ENCODE measurements at places on chromosomes 1 and 21.

- no peak for DNase-seq
Observed at GRCh38 chr1:26225033-26225831, 8.8 kb upstream of the CEP85 start.

DNA sequence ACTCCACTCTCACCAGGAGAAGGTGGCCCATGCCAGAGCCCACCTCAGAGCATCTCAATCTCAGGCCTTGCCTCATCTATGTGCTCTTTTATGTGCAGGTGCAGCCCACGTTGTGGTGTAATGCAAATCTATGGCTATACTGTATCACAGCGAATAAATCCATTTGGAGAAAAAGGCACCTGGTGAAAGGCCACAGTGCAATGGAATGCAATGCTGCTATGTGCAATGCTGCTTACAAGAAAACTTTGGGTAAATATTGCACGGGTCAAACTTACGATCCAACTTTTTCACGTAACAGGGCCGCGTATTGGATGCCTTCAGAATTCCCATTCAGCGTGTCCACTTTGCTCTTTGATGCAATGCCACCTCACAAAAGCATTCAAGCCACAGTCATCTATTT lies 13.5 kb downstream of the ZBTB18 start:
- DNase-seq, result no peak

DNA sequence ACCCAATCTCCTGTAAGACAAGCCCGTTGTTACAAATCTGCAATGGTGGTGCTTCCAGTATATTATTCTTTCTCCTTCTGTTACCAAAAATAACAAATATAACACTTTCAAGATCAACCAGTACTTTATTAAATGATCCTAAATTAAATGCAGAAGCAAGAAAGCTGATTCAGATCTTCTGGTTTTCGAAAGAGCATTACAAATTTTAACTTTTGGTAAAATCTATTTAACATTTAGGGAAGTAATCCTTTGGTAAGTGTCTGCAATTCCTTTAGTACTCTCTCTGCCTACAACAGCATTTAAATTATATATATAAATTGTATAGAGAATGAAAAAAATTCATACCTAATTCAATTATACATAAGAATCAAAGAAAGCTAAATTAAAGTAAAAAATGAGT lies 198.6 kb upstream of the HMCN1 start:
- no peak for DNase-seq

DNA sequence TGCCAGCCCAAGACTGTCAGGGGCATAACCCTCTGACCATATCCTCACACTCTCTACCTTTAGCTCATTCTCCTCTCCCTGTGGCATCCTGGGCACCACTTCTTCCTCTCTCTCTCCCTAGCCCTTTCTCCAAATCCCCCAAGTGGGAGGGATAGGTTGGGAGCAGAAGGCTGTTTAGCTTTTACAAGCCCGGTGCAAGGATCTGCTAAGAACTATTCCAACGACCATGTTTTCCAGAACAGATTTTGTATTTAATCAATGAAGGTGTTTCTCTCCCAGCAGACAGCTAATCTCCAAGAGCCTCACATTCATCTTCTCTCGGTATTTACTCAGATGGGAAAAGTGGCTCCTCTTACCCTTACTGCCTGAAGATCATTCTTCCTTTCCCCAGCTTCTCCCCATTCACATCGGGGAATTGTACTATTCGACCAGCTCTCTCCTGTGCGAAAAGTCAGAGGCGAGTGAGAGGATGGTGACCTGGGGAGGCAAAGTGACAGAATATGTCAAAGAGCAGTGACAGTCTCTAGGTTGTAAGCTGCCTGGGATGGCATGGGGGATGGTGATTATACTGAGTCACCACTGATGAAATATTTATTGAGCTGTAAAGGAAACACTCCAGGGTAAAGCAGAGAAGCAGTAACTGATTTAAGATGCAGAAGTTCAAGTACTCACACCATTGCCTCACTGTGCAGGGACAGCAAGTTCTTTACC lies 47.0 kb upstream of the RBM15 start:
- DNase-seq, result no peak

DNA sequence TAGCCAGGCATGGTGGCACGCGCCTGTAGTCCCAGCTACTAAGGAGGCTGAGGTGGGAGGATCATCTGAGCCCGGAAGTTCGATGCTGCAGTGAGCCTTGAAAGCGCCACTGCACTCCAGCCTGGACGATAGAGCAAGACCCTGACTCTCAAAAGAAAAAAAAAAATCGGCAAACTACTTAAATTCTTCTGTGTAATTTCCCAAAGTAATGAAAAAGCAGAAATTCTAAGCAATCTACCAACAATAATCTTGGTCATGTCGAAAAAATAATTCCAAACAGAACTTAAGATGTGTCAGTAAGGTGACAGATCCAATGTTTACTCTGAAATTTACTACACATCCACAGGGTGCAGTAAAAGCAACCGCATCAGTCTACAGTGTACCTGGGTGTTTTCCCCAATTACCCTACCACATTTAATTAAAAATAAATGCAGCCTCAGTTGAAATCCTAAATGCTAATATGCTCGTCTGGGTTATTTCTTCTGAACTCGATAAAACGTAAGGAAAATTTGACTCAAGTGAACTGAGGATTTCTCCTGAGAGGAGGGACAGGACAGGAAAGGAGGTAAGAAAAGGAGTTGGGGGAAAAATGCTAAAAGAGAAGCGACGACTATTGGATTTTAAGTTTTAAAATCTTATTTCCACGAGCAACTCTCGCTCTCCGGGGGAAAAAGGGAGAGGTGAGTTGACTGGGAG lies 801 bp downstream of the EPRS1 start:
- no peak for DNase-seq

- no peak for DNase-seq
Observed at GRCh38 chr21:45980271-45980670, 1.3 kb upstream of the COL6A1 start.

DNA sequence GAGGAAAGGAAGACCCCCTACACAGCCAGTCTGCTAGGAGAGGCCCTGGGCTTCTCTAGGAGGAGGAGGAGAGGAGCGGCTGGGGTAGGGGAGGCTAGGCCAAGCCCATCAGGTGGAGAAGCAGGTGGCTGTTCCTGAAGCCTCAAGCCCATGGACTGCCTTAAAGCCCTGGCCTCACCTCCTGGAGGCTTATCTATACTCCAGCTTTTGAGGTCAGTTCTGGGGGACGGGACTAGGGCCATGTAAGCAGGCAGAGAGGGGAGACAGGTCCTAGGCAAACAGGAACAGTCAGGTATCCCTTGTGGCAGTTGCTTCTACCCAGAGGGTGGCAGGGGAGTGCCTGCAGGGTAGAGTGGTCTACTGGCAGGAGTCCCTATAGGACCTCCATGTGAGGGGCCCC lies 40.6 kb downstream of the KCNC4 start:
- DNase-seq, result no peak

DNA sequence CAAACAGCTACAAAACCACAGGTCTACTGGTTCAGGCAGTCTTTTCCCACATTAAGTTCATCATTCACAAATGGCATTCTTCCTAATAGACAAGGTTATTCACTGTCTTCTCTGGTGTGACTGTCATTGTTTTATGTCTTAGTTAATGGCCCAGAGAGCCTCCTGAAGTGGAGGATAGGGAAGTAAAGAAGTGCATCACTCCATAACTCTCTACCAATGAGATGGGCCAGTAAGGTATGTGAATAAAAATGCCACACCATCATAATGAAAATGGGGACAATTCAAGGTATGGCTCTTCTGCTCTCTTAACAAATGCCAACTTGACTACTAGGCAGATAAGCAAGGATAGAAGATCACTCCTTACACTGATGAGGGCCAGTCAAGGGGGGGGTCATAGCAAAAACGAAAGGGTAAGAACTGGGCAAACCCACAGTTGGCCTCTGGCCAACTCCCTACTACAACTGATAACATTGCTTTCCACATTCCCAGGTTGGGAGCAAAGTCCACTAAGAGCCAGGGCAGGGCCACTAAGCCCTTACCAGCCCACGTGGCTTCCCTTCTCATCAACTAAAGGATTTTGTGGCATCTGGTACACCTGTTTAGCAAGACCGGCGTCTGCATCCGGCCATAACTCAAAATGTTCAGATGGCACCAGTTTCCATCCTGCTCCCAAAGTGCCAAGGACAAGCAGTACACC lies 10.0 kb downstream of the PABPC4 start:
- no peak for DNase-seq

- no peak for DNase-seq
Observed at GRCh38 chr1:184854496-184855140, 100.0 kb upstream of the EDEM3 start.

- no peak for DNase-seq
Observed at GRCh38 chr1:53517821-53518352, 58.7 kb downstream of the DMRTB1 start.

GRCh38 chr1:167499106-167499505 lies 19.2 kb downstream of the CD247 start:
- DNase-seq, result no peak

DNA sequence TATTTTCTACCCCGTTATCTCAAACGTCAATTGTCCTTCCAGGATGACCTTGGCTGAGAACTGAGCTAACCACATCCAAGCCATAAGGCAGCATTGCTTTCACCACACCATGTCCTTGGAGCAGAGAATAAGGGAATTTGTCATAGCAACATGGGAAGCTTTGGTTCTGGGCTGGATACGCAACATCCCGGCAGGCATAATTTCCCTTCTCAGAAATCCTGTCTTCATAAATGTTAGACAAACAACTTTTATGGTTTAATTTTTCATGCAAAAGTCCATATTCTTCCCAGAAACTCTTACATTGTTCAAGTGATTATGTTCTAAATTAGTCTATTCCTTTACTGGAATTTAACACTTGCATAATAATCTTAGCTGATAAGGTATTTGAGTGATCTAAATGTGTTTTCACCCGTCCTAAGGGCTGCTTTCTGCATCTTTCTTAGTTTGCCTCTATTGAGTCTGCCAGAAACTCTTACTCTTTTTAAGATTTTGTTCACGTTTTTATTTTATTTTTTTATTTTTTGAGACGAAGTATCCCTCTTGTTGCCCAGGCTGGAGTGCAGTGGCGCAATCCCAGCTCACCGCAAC lies 51.8 kb downstream of the KCNJ15 start:
- DNase-seq, result no peak

DNA sequence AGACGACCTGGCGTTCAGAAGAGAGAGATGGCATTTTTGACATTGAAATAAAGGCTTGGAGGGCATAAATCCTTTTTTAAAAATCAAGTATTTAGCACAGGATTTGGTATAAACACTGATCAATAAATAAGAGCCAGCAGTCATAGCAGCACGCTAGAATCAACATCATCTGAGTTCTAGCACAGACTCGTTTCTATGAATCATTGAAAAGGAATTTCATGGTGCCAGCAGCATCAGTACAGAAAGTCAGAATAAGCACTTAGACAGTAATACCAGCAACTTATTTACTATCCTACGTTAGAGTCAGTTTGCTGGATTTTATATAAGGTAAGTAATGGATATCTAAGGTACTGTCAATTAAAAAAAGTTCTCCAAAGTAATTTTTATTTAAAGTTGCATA lies 119.3 kb downstream of the HLCS start:
- DNase-seq, result no peak

GRCh38 chr1:48627486-48627885 lies 149.2 kb downstream of the BEND5 start:
- no peak for DNase-seq

GRCh38 chr1:118773656-118774055 lies 214.5 kb downstream of the TBX15 start:
- no peak for DNase-seq

- no peak for DNase-seq
Observed at GRCh38 chr1:183814121-183814681, 9.3 kb downstream of the RGL1 start.

DNA sequence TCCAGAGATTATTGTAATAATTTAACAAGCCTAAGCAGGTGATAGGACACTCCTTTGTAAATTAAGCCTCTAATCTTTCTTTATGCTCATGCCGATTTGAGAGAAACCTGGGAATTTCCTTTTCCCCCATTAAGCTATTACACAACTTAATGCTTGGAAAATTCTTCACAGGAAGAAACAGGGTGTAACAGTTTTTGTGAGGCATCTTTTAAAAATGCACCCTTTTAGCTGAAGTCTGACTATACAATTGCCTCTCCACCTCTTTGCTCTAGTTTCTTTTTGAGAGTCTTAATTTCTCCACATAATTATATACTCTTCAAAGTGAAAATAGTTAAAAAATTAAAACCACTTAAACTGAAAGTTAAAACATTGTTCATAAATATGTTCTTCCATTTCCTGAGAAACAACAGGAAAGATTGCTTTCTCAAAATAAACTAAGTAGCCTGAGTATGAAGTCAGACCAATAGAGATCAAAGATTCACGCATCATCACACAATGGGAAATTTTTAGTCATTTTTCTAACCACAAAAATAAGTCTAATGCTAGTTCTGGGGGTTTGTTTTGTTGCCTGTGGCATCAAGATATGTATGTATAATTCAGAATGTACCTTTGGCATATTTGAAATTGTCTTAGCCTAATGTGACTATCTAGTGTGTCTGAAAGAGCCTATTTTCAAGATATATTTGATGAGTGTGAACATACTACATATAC lies 34.7 kb downstream of the LRRC8D start:
- DNase-seq, result no peak

- no peak for DNase-seq
Observed at GRCh38 chr1:174723816-174724215, 275.9 kb upstream of the CACYBP start.

DNA sequence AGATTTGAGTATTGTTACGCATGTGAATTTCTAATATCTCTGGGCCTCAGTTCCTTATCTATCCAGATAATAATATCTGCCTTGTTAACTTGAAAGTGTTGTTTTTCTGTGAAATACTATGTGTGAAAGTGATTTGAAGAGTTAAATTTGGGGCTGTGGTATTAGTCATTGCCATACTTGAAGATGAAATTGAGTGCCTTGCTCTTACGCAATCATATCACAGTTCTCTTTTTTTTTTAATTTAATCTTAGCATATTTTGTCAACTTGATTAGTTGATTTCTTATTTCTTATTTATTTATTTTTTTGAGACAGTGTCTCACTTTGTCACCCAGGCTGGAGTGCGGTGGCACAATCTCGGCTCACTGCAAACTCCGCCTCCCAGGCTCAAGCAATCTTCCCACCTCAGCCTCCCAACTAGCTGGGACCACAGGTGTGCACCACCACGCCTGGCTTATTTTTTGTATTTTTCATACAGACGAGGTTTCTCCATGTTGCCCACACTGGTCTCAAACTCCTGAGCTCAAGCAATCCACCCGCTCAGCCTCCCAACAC lies 31.0 kb downstream of the AGO4 start:
- no peak for DNase-seq

DNA sequence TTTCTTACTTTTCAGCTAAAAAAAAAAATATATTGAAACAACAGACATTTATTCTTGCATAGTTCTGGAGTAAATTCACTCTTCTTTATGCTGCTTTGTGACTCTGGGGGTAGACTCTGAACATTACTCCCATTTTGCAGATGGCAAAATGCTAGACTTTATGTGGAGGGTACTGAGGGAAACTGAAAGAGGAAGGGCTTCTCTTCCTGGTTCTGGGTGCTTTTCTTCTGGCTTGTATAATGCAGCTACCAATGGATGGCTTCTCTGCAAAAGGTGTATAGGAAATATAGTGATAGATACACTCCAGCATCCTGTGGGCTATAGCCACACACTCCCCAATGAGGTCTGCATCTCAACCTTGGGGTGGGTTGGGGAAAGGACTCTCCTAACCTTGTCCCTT lies 19.7 kb upstream of the ZBTB40 start:
- no peak for DNase-seq

All from NCI-H1105 (cell line).